Left hindlimb (tissue), 1 donor: ENCODE measurements at places on chromosomes 6 and 20.

GRCh38 chr20:4074877-4075455 is 59.6 kb upstream of the RNF24 start:
- no peak for DNase-seq

DNA sequence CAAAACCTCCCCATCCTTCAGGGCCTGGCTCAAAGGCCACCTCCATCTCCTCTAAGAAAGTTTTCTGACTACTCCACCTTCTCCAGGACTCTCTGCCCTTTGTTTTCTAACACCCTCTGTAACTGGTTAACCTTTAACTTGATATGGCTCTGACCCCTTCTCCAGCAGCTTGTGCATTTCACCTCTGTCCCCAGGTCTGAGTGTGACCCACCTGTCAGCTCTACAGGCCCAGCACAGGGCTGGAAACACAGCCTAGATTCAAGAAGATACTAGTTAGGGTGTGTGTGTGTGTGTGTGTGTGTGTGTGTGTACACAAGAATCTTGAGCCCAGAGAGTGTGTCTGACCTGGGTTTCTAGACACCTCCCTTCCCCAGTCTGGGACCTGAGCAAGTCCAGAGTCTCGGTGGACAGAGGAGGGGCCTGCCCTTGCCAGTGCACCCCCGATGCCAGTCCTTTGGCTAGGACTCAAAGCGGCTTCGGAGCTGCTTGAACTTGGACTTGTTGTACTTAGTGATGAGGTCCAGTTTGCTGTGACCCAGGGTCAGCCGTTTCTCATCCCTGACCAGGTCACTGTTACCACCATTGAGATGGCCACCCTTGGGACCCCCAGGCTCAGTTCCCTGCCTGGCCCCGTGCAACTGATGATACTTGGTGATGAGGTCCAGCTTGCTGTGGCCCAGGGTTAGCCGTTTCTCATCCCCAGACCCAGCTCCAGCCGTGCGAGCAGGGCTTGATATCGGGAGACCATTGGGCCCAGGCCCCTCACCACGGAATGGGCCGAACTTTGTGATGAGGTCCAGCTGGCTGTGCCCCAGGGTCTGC is 1.7 kb upstream of the EIF6 start:
- no peak for DNase-seq

DNA sequence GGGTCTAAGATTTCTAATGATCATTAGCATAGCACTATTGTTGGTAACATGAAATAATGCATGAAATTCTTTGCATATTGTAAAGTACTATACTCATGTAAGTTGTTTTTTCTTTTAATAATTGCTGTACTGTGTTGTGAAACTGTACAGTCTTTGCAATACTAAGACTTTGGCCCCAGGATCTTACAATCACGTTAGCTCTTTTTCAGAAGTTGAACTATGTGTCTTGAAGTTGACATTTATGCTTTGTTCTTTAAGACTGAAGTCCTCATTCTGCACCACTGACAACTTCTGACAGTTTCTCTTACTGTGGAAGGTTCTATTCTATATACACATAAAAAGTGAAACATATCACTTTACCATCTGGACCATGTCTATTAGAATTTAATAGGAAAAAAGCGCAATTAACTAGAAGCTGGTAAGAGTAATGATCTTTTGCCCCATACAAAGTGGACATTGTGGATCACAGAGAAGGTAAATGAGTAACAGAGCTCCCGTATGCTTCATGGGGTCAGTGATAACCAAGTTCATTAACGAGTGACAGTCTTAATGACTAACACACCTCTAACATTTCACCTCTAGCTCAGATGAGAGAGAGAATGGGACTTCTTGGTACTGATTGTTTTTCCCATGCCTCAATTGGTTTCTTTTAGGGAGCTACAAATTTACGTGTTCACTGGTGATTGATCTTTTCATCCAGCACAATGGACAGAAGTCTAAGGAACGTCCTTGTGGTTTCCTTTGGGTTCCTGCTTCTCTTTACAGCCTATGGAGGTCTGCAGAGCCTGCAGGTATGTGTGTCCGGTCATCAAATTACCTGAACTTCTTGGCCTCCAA is at the start of gene UNC93A:
Gene UNC93A (plus strand): TSS at position 530 of the 837 bp plus-strand sequence. CDS start 175 bp downstream, at position 705.
- DNase-seq = no peak

- DNase-seq = no peak
Observed at GRCh38 chr20:47991875-47992488, 206.7 kb upstream of the SULF2 start.

DNA sequence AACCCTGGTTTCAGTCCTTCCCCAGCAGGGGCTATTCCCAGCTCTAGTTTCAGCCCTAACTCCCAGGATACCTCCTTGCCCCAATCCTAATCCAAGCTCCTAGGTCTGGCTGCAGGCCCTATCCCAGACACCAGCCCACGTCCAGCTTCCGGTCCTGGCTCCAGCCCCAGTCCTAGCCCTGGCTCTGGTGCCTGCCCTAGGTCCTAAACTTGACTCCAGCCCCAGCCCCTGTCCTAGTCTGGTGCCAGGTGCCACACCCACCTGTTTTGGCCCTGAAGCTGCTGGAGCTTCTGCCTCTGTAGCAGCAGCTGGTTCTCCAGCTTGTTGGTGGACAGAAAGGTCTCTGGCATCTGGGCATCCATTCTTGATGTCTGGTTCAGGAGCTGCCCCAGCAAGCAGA is 28.1 kb downstream of the ANGPT4 start:
- no peak for DNase-seq

DNA sequence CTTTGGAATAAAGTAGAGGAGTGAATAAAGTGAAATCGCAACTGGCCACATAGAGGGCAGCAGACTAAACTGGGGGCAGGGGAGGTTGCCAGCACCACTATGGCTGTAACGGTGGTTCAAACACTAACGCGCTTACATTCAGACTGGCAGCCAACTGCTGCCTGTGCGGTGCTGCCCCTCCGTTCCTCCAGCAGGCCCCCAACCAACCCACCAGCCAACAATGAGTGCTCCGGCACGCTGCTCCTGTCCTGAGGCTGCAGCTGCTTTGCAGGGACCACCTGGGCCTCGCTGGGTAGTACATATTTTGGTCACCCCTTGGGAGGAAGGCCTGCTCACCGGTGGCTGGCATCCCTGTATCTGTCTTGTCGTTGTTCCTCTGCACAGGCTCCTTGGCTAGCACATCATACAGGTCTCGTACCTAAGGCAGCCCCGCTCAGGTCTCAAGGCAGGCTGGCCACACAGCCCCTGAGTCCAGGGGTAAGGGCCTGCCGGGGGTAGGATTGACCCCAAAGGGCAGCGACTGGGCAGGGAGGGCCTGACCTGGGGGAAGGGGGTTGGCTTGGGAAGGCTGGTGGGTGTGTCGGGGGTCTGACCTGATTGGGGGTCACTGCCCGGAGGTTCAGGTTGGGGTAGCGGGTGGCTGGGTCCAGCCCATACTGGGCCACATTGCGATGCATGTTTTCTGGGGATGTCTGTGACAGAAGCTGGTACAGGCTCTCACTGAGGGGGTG is 6.3 kb downstream of the MICAL1 start:
- DNase-seq = no peak

DNA sequence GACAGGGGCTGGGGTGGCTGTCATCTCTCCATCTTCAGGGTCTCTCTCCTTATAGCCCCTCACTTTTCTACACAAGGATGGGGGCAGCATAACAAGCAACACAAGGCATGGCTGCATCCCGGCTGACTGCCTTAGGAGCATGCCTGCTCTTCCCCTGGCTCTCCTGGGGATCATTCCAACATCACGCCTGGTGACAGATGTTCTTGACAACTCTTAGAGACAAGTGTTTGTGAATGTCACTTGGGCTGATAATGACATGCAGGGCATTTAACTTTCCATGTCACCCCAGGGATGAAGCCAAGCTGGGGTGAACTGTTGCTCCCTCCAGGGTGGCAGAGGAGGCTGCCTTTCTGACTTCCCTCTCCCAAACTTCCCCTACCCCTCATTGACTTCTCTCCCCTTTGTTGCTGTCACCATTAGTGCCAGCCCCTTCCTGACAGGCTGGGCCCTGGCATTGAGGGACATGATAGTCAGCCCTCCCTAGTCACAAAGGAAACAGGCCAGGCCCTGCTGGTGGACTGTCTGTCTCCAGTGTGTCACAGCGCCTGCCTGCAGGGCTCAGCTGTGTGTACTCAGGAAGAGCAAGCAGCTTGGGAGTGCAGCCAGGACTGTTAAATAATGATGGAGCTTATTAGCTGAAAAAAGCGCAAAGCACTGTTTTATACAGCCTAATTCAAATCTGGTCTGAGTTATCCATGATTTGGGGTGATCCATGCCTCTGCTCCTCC is 161.8 kb downstream of the LRFN2 start:
- no peak for DNase-seq

DNA sequence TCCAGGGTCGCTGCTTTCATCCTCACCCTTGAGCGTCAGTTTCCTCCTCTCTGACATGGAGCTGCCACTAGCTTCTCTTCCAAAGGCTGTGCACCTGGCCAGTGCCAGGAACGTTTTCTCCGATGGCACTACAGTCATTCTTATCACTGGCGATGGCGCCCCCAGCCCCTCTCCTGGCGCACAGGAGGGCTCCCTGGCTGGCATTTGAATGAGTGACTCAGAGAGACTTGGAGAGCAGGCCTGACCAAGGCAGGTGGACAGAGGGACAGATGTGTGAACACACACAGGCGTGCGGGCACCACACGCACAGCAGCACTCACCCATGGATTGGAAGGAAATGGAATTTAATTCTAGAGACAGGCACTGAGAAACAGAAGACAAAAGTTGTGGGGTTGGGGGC is 77.6 kb downstream of the SRC start:
- DNase-seq = no peak

GRCh38 chr6:16658348-16659034 is 102.8 kb downstream of the ATXN1 start:
- DNase-seq = no peak

DNA sequence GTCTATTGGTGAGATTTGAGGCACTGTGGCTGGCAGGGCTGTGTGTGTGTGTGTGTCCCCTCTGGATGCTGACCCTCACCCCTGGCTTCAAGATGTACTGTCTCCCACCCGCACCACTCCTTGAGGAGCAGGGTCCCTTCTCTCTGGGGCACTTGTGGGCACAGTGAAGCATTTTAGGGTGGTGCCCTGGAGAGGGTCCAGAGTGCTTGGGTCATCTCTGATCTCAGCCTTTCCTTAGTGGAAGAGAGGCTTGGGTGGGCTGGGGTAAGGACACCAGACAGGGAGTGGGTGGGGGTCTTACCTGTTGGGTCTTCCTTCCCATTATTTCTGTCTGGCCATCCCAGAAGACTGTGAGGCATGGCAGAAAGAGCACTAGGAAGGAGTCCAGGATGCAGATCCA is 66.1 kb downstream of the EFCAB8 start:
- no peak for DNase-seq

DNA sequence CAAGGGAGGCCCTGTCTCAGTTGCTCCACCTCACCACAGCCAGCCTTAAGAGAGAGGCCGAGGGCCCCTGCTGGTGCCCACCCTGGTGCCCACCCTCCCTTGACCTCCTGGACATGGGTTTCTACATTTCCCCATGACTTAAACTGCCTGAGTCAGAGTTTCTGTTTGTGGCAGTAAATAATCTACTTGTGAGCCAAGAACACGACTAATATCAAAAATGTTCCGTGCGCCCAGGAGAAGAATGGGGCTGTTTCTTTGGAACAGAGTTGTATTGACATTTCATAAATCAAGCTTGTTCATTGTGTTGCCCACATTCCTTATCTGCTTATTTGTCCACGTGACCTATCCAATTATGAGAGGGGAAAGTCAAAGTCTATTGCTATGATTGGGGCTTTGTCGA is 143.5 kb downstream of the ANKRD60 start:
- no peak for DNase-seq

GRCh38 chr20:3447321-3447720 is 23.5 kb upstream of the ATRN start:
- no peak for DNase-seq

- DNase-seq = peak; percentile 59
Observed at GRCh38 chr6:45677381-45678284, 299.9 kb upstream of the SUPT3H start.

- no peak for DNase-seq
Observed at GRCh38 chr6:147642458-147642857, 134.0 kb downstream of the SAMD5 start.

- no peak for DNase-seq
Observed at GRCh38 chr6:17505767-17506280, 94.3 kb upstream of the FAM8A1 start.

- no peak for DNase-seq
Observed at GRCh38 chr6:33671744-33672072, 39.8 kb downstream of the UQCC2 start.

GRCh38 chr20:45098103-45098773 is 2.7 kb downstream of the KCNS1 start:
- DNase-seq = no peak

- DNase-seq = no peak
Observed at GRCh38 chr6:160883999-160884398, 107.6 kb upstream of the MAP3K4 start.

DNA sequence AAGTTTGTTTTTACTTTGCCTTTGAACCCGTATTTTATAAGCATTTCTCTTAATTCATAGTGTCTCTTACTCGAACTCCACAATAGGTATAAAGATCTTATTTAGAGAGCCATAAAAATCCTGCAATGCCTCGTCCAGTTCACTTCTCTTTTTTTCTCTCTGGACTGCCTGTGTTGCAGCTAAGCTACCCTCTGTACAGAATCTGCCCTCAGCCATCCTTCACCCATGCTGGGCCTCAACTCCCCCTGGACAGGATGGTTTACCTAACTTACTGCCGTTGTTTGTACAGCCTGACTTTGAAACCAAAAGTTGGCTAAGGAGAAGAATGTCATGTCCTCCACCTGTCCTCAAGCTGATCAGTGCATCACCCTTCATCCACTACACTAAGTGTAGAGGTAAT is 10.4 kb downstream of the QRSL1 start:
- DNase-seq = no peak

GRCh38 chr20:8809107-8809953 is 259.6 kb upstream of the PLCB4 start:
- DNase-seq = no peak

- no peak for DNase-seq
Observed at GRCh38 chr20:35625584-35626385, 10.2 kb downstream of the SPAG4 start.

DNA sequence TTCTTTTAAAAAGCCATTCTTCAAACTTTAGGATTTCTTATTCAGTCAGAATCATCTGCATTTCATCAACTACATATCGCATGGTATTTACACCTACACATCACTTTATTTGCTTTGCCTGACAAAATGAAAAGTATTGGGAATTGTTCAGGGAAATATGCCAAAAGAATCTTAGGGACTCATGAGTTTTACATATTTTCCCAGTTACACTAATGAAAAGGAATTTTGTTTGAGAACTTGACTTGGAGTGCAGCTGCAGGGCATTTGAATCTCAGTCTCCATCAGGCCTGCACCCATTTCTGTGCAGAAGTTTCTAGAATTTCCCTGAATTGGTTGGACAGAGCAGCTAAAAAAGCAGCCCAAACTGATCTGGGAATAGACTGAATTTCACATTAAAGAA is 65.3 kb downstream of the MTHFD1L start:
- peak; percentile 45 for DNase-seq
